ENCODE measurements at places on chromosomes 12 and 14.

GRCh38 chr14:65153101-65153500 is 50.8 kb upstream of the MAX start:
- DNase-seq: no peak

DNA sequence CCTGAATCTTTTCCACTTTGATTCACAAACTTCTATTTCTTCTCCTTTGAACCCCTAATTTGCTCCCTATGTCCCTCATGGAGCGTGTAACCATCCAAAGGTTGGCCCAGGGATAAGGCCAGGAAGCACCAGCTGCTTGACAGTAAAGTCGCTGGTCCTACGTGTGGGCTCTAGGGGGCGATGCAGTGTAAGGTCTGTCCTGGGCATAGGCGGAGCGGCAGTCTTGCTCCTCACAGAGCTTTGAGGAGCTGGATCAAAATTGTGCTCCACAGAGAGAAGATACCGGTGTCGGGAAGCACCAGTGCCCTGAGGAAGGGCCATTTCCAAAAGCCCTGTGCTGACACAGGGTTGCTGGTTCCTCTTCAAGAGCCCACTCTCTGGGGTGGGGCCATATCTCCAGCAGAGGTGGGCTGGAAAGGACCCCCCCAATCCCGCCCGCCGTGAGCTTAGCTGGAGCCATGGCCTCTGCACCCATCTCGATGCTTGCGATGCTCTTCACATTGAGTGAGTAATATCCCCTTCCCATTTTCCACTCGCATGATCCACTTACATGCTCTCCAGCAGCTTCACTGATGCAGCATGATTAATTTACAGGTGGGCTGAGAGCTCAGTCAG is 49.9 kb upstream of the OR4E1 start:
- no peak for DNase-seq

- DNase-seq: no peak
These were observed 168.9 kb downstream of the VRK1 start for GRCh38 chr14:96965885-96966595.

DNA sequence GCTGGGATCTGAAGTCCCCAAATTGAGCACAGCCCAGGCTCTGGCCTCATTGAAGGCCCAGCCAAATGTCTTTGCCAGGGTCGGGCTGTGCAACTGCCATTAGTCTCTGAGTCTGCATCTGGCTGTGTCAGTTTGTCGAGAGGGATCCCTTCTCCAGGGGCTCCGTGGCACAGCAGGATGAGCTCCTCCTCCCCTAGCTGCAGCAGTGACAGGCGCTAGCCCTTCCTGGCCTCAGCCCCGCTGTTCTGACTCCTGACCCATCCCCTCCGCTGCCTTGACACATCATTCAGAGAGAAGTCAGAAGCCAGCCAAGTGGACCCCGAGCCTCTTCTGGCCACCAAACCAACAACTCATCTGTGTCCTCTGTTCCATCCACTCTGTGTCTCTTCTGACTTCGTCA is 188.3 kb downstream of the CALM1 start:
- DNase-seq: no peak

DNA sequence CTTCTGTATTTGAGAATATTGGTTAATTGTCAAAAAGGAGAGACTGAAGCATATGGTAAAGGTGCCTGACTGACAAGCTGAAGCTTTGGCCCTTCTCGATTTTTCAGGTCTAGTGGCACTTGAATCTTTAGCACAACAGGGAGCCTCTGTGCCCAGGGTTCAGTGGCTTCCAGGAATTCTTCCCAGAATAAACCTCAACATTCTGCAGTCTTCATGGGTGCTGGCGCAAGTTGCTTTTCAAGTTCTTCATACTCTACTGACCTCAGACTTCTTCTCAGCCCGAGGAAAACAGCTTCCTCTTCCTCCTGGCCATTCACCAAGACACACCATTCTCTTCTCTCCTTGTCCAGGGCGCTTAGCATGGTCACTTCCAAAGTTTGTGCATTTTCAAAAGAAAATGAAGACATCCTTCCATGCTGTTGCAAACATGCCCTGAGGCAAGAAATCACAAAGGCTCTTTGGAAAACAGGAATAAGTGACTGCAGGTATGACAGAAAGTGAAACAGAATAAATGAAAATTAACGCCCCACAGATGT is 89.9 kb downstream of the MGST1 start:
- no peak for DNase-seq

- no peak for DNase-seq
These were observed 14.0 kb downstream of the MAPK1IP1L start for GRCh38 chr14:55065411-55065810.

GRCh38 chr14:56244138-56244789 is 126.1 kb downstream of the PELI2 start:
- DNase-seq: no peak

GRCh38 chr14:104923640-104924420 is 849 bp upstream of the PLD4 start:
- no peak for DNase-seq

DNA sequence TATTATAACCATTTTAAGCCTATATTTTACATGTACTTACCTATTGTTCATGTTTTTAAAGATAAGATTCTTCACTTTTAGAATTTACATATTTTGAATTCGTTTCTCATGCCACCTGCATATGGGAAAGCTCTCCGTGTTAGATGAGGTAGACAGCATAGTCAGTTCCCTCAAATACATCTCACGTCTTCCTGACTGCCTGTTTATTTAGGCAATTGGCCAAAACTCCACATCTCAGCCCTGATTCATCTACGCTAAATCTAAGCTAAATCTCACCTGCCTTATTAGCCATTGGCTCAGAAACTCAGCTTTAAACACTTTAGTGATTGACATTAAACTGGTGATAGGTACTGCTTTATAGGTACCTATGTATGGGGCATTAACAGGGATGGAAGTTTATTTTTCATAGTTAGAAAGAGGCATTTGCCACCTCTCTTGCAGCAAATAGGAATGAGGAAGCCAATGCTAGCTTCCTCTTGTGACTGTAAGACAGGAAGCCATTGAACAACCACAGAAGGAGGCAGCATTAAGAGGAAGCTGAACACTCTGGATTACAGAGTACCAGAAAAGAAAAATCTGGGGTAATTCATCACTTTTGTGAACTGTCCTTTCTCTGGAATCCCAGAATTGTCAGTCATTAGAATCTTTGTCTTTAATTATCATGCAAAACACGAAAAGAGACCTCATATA is 111.9 kb downstream of the LRFN5 start:
- DNase-seq: no peak

- no peak for DNase-seq
These were observed 9.1 kb downstream of the FAM181A start for GRCh38 chr14:93936245-93936644.

GRCh38 chr14:104746071-104746545 is 6.8 kb upstream of the SIVA1 start:
- DNase-seq: no peak

DNA sequence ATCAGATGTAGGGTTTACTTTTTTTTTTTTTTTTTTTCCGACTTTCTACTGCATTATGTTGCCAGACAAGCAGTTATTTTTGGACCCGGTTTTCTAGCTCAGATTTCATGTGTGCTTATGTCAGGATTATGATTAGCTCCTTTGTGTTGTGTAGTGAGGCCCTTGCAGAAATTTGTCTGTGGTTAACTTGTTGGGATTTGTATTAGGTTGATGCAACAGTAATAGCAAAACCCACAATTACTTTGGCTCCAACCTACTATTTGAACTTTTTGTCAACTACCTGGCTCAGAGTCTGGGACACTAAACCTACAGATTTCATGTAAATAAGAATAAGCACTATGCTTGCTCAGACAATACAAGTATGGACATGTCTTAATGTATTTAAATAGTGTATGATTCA is 44.1 kb upstream of the KCNJ8 start:
- no peak for DNase-seq

DNA sequence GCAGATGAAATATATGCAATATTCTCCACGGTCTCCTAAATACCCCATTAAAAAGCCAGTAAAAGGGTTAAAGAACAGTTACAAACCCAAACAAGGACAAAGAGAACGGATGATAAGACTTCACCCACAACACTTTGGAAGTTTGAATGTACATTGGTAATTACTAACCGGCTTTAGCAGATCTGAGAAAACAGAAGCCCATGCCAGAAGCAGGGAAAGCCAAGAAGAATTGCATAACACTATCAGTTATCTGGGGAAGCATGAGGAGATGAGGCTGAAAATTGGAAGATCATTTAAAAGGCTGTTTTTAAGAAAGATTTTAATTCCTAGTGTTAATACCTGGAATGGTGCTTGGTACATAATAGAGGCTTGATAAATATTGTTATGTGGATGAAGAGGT is 55.6 kb upstream of the MYBPC1 start:
- no peak for DNase-seq

GRCh38 chr14:58994130-58994529 is 194.3 kb upstream of the DAAM1 start:
- no peak for DNase-seq

GRCh38 chr12:19388131-19388549 is 51.2 kb upstream of the AEBP2 start:
- DNase-seq: no peak

GRCh38 chr14:91227183-91227628 is 17.3 kb downstream of the GPR68 start:
- DNase-seq: no peak

DNA sequence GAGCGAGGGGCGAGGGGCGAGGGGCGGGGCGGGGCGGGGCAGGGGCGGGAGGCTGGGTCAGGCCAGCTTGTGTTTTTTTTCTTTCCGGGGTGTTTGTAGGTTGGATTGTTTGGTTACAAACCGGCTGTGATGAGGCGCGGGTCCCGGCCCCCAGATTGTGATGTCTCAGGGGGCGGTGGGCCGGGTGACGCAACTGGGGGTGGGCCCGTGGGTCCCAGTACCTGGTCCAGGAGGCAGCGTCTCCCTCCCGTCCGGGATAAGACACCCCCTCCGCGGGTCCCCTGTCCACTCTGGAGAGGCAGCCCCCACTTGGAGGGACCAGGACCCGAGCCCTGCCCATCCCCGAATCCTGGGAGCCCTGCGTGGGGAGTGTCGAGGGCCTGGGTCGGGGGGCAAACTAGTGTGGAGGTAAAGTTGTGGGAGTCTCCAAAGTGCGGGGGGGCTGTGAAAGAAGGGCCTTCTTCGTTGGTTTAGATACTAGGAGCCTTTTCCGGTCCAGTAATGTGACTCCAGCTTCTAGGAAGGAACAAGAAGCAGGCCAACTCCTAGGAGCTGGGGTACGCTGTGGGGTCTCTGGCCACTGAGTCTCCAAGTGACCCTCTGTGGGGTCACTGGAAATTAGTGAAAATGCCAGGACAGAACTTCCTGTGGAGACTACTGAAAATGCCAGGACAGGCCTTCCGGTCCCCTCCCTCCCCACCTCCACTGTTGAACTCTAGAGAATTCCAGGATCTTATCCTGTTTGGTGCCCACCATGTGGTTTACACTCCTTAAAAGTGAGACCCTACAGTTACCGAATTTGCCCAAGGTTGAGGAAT is 579 bp upstream of the CLMN start:
- DNase-seq: no peak

DNA sequence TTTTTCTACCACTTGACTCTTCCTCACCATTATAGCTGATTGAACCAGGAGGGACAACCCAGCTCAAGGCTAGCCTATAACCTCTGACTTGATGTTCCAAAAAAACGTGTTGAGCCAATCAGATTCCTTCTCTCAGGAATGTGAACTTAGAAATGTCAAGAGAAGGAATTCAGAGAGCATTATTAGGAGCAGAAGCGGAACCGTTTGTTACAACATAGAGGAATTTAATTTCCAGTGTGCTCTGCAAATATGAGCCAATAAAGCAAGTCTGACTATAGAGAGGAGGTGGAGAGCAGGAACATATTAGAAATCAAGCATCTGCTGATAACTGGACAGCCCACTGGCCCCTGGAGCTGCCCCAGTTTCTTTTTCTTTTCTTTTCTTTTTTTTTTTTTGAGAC is 15.3 kb upstream of the PELI2 start:
- no peak for DNase-seq

DNA sequence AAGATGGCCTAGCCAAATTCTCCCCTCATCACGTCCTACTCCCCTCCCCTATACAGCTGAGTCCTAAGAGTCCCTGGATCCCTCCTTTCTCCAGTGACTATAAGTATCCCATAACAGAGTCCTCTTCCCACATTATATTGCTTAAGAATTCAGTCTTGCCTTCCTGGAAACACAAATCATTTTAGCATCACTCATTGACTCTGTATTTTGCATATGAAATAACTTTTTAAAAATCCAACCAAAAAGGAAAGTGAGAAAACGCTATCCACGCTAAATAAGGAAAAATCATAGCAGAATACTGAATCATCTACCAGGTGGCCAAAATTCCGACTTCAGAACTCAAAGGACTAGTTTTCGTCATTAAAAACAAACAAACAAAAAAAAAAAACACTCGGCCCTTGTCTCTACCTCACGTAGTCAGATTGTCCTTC is 130.2 kb downstream of the GCH1 start:
- DNase-seq: peak; percentile 34

DNA sequence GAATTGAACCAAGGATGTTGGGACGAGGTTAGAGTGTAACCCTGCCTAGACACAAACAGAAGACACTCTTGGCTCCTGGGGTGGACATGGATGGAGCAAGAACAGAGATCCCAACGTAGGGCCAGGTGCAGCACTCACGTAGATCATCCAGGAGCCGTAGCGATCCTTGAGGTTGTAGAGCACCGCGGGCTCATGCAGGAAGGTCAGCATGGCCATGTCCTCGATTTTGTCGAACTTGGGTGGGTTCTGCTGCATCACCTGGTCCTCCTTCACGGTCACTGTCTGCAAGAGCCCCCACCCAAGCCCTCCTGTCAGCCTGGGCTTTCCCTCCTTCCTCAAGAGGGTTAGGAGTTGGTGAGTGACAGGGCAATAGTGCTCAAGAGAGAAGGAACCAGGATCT is 2.5 kb downstream of the MYH7 start:
- DNase-seq: no peak

GRCh38 chr12:123445388-123446332 is 9.2 kb upstream of the RILPL2 start:
- peak; percentile 87 for DNase-seq

- DNase-seq: no peak
These were observed 256.6 kb downstream of the FOXN3 start for GRCh38 chr14:89160437-89160836.

GRCh38 chr12:131505561-131505960 is 205.3 kb upstream of the SFSWAP start:
- DNase-seq: no peak

DNA sequence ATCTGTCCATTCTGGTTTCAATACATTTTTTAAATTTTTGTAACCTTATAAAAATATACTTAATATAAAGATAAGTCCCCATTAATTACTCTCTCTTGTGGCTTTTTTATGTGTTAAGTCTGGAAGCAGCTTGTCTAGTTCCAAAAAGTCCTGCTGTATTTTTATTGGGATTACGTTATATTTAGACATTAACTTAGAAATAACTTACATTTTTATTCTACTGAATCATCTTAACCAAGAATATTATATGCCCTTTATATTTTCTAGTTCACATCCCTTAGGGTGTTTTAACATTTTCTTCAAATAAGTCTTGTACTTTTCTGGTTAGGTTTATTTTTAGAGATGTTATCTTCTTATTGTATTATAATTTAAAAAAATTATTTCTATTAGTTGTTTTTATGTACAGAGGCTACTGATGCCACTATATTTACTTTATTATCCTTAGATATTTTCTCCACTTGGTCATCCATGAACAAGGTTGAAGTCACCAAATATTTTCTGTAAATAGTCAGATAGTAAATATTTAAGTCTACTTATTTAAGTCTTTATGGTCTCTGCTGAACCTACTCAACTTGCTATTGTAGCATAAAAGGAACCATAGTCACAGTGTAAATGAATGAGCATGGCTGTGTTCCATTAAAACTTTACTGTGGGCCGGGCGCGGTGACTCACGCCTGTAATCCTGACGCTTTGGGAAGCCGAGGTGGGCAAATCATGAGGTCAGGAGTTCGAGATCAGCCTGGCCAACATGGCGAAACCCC is 132.4 kb upstream of the NEDD1 start:
- DNase-seq: no peak
